AG20443 (cell line): ENCODE measurements at places on chromosomes 6 and 20.

DNA sequence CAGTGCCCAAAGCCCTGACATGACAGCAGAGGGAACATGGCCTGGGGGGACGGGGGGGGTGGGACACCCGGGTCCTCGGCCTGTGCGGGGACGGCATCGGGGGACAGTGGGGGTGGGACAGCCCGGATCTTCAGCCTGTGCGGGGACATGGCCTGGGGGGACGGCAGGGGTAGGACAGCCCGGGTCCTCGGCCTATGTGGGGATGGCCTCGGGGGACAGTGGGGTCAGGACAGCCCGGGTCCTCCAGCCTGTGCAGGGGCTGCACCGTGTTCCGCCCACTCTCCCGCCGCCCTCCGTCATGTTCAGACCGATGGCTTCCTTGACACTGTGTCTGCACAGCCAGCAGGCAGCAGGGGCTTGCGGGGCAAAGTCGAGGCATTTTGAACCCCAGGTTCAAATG, 7.0 kb downstream of the BIRC7 start:
- no peak for DNase-seq

GRCh38 chr6:159844737-159845645, 44.9 kb downstream of the PNLDC1 start:
- DNase-seq = no peak

GRCh38 chr6:26205625-26206574, 118.7 kb downstream of the HFE start:
- peak; percentile 62 for DNase-seq

DNA sequence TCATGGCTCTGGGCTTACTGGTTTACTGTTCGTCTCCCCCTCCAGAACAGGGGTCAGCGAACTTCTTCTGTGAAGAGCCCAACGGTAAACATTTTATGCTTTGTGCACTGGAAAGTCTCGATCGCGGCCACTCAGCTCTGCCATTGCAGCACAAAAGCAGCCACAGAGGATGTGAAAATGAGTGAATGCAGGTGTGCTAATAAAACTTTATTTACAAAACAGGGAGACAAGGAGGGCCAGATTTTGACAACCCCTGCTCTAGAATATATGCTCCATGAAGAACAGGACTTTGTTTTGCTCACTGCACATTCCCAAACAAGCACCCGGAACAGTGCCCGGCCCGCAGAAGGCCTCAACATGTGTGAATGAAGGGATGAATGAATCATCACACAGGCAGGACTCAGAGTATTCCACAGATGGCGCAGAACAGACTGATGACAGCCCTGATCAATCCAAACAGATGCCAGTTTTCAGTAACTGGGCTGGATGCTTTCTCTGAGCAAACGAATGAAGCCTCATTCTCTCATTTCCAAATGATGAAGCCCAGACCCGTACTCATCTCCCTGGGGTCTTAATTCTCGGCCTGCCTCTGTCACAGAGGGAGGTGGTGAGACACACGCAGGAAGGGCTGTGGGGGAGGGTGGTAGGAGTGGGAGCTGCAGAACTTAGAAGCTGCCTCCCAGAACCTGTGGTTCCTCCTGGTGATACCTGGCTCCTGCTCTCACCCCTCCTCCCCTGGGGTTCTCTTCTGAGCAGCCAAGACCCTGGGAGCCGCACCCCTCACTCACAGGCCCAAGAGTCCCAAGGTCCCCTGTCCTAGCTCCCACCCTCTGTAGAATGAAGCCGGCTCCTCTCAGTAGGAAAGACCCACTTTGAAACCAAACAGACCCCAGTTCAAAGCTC, 196.4 kb downstream of the PREX1 start:
- DNase-seq = peak; percentile 39

GRCh38 chr6:107292715-107293271, 166.6 kb downstream of the PDSS2 start:
- no peak for DNase-seq

DNA sequence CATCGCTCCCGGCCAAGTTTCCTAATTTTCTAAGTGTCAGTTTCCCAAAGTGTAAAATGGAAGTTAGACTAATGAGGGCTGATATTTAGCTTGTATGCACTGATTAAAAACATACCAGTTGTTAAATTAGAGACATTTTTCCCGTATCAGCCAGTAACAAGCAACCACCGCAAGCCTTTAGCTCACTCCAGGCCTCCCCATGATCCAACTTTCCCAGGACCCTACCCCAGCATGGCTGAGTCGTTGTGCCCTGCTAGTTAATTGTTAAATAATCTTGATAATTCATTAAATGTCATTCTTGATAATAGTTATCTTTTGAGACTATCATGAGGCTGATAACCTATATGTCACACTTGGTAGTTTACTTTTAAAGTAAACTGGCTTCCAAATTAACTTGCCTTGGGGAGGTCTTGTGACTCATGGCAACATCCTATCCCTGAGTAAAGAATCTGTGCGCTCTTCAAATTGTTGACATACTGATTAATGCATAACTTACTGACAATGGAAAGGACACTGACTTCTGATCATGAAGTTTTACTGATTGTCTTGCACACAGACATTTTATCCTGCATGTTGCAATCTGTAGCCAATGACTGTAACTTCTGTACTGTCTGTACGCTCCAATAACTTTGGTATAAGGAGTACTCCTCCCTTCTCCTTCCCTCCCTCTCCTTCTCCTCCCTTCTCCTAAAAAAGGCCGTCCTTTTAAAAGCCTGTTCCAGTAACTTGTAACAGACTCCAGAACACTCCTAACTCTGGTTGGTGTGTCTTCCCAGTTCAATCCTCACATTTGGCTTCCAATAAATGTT, 6.3 kb upstream of the GTF3C6 start:
- DNase-seq = peak; percentile 29

GRCh38 chr6:5058254-5058653, 26.9 kb upstream of the PPP1R3G start:
- DNase-seq = no peak

DNA sequence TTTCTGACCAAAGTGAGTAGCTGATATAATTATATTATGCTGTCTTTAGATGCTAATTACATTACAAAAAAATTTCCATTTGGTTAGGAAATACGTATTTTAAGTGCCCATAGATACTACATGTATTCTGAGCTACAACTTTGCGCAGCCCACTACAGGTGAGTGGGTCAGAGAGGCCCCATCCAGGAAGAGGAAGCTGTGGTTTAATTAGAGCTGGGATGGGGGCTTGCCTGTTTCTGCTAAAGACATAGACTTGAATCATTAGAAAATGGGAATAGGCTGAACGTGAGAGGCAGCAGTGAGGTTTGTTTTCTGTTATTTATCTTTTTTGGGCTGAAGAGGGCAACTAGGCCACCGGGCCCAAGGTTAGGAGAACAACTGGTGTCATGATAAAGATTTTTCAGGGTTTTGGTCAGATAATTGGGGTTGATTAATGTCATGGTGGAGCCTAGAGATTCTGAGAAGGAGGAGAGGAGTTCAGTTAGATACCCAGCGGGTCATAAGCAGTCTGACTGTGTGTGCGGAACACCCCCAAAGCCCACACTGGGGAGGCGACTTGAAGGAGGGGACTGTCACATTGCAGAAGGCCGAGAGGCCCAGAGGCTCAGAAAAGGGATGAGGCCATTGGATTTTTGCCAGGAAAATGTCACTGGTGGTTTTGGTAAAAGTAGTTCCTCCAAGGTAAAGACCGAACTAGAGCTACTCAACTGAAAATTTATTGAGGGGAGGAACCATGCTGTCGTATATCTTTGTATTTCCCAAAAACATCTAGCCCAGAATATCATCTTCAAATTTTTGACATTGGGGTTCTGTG, 14.5 kb upstream of the IRF4 start:
- no peak for DNase-seq

DNA sequence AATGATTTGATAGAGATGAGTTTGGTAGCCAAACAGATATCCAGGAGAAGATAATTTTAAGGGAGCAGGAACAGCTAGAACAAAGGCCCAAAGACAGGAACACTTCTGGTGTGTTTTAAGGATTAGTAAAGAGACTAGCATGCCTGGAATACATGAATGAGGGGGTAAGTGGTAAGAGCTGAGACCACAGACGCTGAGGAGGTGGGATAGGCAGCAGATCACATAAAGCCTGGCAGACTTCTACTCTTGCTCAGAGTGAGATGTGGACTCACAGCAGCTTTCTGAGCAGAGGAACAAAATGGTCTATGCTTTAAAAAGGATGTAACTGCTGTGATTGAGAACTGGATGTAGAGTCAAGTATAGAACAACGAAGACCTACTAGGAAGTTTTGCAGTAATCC, 100.1 kb downstream of the EPHA7 start:
- no peak for DNase-seq

- DNase-seq = no peak
Observed at GRCh38 chr6:13351271-13351670, 22.9 kb upstream of the TBC1D7 start.

- DNase-seq = peak; percentile 66
Observed at GRCh38 chr6:156780102-156780641, 3.0 kb downstream of the ARID1B start.

DNA sequence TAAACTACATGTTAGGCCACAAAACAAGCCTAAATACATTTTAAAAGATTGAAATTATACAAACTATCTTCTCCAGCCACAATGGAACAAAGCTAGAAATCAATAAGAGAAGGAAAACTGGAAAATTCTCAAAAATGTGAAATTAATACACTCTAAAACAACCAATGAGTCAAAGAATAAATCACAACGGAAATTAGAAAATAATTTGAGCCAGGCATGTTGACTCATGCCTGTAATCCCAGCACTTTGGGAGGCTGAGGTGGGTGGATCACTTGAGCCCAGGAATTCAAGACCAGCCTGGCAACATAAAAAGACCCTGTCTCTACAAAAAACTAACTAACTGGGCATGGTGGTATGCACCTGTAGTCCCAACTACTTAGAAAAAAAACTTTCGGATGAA, 6.3 kb upstream of the WFDC13 start:
- DNase-seq = no peak

DNA sequence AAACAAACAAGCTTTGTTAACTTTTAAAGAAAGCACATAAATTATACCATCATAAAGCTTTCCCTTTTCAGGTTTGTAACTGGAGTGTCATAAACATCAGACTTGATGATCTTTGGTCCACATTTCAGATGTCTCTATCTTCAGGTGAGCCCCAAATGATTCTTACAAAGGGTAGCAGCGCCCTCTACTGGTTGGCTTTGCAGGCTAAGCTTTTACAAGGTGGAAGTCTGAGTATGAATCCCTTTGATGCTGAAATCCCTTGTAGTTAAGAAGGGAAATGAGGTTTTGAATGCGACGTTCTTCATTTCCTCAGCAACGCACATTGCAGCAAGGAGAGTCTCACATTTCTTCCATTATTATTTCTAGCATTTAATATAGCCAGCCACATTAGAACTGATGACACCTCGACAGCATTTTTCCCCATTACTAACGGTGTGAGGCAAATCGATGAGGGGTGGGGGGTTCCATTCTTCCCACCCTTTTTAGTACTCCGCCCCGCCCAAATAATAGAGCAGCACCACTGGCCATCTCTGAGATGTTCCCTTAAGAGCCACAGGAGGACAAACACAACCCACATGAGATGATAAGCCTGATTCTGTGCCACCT, 126.3 kb upstream of the NT5E start:
- peak; percentile 63 for DNase-seq

DNA sequence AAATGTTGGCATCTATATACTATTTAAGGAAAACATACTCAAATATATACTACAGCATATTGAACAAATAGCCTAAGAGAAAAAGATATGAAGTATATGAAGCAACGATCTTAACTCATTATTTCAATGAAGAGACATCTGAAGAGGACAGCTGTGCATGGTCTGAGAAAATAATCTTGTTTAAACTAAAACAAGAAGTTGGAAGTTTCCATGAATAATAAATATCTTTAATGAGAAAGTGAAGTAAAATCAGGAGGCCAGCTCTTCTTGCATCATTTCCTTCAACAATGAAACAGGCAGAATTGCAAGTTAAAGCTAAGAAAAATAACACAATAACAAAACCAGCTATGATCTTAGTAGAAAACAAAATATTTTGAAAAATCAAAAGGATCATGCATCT, 1265.4 kb upstream of the MAP3K7 start:
- DNase-seq = no peak

GRCh38 chr20:33524261-33524660, 34.4 kb downstream of the CBFA2T2 start:
- no peak for DNase-seq

- DNase-seq = no peak
Observed at GRCh38 chr6:72374857-72375256, 247.0 kb upstream of the KCNQ5 start.

DNA sequence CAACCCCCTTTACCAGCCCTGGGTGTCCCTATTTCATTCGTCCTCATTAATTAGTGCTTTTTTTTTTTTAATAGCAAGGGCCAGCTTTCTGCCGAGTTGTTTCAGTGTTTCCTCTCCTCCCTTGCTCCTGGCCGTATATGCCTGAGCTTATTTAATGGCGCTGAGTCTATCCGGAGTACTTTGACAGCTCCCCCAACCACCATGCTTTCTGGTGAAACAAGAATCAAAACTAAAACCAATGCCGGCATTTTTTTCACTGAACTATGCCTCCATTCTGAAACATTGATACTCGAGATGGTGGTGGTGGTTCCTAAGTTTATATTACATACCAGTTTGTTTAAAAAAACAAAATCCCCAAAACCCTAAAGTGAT, 1.2 kb downstream of the DCBLD1 start:
- peak; percentile 39 for DNase-seq

GRCh38 chr20:13119583-13119982, 101.5 kb upstream of the ISM1 start:
- DNase-seq = peak; percentile 71

DNA sequence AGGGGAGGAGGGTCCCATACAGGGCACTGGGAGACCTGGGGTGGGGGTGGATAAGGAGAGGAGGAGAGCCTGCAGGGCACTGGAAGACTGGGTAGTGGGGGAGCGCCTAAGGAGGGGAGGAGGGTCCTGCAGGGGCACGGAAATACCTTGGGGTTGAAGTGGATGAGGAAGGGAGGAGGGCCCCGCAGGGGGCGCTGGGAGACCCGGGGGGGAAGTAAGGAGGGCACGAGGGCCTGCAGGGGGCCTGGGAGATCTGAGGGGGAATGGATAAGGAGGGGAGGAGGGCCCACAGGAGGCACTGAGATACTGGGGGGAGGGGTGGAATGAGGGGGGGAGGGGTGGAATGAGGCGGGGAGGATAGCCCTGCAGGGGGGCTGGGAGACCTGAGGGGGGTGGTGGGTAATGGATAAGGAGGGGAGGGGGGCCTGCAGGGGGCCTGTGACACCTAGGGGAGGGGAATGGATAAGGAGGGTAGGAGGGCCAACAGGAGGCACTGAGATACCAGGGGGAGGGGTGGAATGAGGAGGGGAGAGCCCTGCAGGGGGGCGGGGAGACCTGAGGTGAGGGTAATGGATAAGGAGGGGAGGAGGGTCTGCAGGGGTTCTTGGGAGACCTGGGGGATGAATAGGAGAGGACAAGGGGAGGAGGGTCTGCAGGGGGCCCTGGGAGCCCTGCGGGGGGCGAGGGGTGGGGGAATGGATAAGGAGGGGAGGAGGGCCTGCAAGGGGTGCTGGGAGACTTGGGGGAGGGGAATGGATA, 567 bp upstream of the CTCFL start:
- DNase-seq = no peak

DNA sequence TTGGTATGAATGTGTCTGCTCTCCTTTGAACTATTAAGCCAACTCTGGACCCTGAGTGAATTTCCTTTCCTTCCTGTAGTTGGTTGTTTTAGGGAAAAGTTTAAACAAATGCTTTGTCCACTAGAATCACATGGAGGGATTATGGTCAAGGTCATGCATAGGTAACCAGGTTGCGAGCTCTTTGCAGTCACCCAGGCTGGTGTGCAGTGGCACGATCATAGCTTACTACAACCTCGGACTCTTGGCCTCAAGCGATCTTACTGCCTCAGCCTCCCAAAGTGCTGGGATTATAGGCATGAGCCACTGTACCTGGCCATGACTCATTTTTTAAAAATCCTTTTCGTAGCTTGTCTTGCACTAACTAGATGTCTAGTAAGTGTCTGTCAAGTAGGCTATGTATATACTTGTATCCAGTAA, 88.0 kb upstream of the SOX4 start:
- DNase-seq = no peak
